ENCODE measurements at places on chromosomes 1 and 21. TPM values are rescaled to one million over a fixed set of nuclear protein-coding genes. Genes with fewer than 3 reads are reported as not detected.

The DSCAM gene
- not detected for total RNA-seq

The SLC35F3 gene
- total RNA-seq, result 0.23 TPM

The E2F2 gene
- 0.39 TPM for total RNA-seq

The S100B gene
- 0.40 TPM for total RNA-seq

The SPATA17 gene
- 0.66 TPM for total RNA-seq

The EDN2 gene
- total RNA-seq, result not detected

The ATAD3B gene
- total RNA-seq, result 5.7 TPM

The TRIM58 gene
- total RNA-seq, result 0.13 TPM

The GUCA2B gene
- not detected for total RNA-seq

The KCNN3 gene
- total RNA-seq, result 0.07 TPM

The MANEAL gene
- total RNA-seq, result 1.1 TPM

The OR1C1 gene
- not detected for total RNA-seq

The PSRC1 gene
- total RNA-seq, result 1.8 TPM

The MYBPH gene
- total RNA-seq, result not detected

The IFNLR1 gene
- not detected for total RNA-seq

The KIF26B gene
- total RNA-seq, result 27.0 TPM

The GJA5 gene
- 2.9 TPM for total RNA-seq

The C1orf141 gene
- not detected for total RNA-seq

The PLCH2 gene
- 0.53 TPM for total RNA-seq

The LRRIQ3 gene
- 0.46 TPM for total RNA-seq

The AQP10 gene
- 0.13 TPM for total RNA-seq

The HJV gene
- not detected for total RNA-seq

The CYP4X1 gene
- total RNA-seq, result 1.2 TPM

The RGS8 gene
- not detected for total RNA-seq

The NPPA gene
- total RNA-seq, result not detected

The RC3H1 gene
- total RNA-seq, result 23.8 TPM

The PRAMEF26 gene
- total RNA-seq, result not detected

The ECE1 gene
- 240 TPM for total RNA-seq

The URB2 gene
- total RNA-seq, result 8.3 TPM

The B3GALNT2 gene
- 44.7 TPM for total RNA-seq

The IGSF3 gene
- 0.26 TPM for total RNA-seq

The ALG14 gene
- 3.5 TPM for total RNA-seq

The VASH2 gene
- total RNA-seq, result 0.26 TPM

The RYR2 gene
- total RNA-seq, result not detected

The NBPF9 gene
- 25.1 TPM for total RNA-seq

The ROR1 gene
- total RNA-seq, result 12.6 TPM

The SUCO gene
- 29.5 TPM for total RNA-seq

The SLX9 gene
- total RNA-seq, result 12.8 TPM

The FCGR3A gene
- not detected for total RNA-seq

The OLFML2B gene
- 19.4 TPM for total RNA-seq

The CHML gene
- total RNA-seq, result 12.3 TPM

The MTR gene
- 42.4 TPM for total RNA-seq

The UMODL1 gene
- 0.03 TPM for total RNA-seq

The FGR gene
- total RNA-seq, result 0.30 TPM

The FCN3 gene
- total RNA-seq, result not detected
